CD4-positive, alpha-beta T cell treated with Interleukin-2 at 100 ng/mL for 4 hours (primary cell): ENCODE measurements at places on chromosomes 2 and 18.

- DNase-seq, result no peak
Observed at GRCh38 chr2:152086231-152086630, 12.6 kb downstream of the CACNB4 start.

DNA sequence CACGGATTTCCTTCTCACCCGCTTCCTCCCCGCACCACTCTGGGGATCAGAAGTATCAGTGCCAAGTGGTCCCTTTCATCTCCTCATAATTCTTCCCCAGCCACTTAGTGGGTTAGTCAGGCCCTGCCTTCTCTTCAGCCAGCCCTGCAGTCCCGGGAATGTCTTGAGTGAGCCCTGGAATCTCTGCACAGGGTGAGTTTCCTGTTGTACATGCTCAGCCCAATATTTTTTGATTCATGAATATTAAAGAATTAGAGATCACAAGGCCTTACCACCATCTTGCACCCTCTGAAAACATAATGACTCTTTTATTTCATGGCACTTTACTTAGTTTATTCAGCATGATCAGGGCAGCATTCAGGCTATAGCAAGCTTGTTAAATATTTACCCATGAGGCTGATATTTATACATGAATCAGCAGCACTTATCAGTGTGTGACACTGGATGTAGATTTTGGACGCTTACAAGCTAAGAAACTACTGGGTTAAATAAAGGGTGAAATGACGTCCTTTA is 159.4 kb upstream of the FOSL2 start:
- DNase-seq, result no peak

- no peak for DNase-seq
Observed at GRCh38 chr18:11160313-11160712, 10.9 kb upstream of the PIEZO2 start.

DNA sequence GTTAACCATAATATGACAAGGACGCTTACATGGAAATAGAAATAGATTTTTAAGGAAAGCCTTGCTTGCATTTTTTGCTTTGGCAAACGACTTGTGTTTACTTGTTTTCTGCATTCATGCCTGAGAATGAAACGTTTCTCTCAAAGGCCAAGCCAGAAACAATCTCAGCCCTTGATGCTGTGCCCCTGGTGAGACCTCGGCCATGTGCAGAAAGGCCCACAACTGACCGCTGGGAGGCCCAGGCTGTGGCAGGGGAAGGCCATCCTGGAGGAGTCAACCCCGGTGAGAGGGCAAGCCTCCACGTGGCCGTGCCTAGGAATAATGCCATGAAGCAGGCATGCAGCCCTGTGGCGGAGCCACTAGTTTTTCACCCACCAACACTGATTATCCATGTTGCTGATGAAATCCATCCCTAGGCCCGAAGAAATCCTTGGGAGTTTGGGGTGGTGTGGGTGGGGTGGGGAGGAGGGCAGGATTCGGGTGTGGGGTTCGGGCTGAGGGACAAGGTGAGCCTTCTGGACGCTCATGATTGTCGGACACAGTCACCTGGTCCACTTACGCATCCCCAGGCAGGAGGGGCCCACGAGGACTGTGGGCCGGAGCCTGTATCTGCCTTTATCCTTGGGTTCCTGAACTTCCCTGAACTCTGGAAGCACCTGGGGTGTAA is 107.6 kb upstream of the APCDD1 start:
- no peak for DNase-seq

GRCh38 chr2:236614551-236614950 is 44.9 kb downstream of the ACKR3 start:
- no peak for DNase-seq

GRCh38 chr2:11797846-11798245 is 51.4 kb downstream of the LPIN1 start:
- DNase-seq, result no peak

- no peak for DNase-seq
Observed at GRCh38 chr18:59024829-59025228, 114.9 kb upstream of the SEC11C start.

DNA sequence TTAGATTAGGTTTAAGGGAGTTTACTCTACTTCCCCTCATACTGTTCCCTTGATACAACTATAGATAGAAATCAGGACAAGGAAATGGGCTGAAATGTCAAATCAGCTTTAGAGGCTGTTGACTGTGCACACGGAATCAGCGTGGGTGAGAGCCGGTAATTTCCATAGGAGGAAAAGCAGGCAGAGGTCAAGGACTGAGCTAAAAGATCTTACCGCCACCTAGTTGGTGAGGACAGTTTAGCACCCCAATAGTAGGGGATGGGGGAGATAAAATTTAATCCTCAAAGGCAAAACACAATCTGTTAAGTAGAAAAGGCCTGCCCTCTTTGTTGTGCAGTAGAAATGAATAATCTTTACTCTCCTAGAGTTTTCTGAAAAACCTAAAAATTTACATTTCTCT is 1154.5 kb upstream of the CHAC2 start:
- DNase-seq, result no peak

- DNase-seq, result no peak
Observed at GRCh38 chr2:97654791-97655190, 8.9 kb downstream of the COX5B start.

DNA sequence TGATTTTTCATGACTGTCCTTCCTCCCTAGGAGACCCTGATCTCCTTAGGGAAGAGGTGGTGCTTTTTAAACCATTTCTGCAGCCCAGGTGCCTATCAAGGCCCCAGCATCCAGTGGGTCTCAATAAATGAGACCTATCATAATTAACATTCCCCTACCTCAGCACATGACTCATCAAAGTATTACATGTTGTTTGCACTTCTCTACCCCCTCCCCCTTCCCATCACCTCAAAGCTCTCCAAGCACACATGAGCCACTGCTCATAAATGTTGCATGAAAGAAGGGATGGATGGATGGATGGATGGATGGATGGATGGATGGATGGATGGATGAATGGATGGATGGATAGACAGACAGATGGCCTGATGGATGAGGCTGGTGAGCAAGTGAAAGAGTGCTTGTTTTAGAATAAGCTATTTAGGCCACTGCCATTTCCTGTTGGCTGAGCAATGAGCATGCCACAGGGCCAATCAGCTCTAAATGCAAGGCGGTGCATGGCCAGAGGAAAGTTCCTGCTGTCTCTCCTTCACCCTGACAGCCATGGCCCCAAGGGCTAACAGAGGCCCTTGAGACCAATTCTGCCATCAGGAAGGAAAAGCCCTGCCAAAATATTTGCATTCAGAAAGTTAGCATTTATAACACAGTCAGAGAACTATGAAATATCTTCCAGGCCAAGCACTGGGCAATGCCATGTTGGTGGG is 20.9 kb upstream of the STEAP3 start:
- no peak for DNase-seq

DNA sequence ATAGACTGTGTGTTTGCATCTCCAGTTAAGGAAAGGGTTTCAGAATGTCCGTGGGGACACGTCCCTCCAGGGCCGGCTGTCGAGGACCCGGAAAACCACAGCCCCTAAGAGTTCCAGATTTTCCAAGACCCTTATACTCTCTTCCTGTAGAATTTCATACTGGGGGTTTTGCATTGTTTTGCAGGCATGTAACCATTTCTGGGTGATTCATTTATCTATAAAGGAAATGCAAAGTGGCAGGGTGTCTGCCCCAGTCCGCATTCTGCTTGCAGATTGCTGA is 8.5 kb downstream of the SP9 start:
- DNase-seq, result no peak
